ENCODE measurements at places on chromosomes 4 and X.

DNA sequence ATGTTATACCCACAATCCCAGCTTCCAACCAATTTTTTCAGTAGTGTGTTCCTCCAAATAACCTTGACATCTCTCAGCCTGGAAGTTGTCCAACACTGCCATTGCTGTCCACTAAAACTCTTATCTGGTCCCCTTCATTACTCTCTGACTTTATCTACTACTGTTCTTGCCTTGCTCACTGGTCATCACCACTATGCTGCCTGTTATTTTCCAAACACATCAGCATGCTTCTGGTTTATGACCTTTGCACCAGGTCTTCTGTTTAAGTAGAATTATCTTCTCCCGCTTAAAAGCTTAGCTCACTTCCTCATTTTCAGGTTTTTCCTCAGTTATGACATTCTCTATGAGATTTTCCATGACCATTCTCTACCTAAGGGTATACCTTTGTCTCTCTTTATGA, 5.5 kb downstream of the ELMOD2 start:
- no peak for DNase-seq

GRCh38 chrX:39633293-39633692, 464.5 kb downstream of the BCOR start:
- DNase-seq, result no peak

- no peak for DNase-seq
Observed at GRCh38 chr4:185754961-185755360, 57.0 kb downstream of the SORBS2 start.

DNA sequence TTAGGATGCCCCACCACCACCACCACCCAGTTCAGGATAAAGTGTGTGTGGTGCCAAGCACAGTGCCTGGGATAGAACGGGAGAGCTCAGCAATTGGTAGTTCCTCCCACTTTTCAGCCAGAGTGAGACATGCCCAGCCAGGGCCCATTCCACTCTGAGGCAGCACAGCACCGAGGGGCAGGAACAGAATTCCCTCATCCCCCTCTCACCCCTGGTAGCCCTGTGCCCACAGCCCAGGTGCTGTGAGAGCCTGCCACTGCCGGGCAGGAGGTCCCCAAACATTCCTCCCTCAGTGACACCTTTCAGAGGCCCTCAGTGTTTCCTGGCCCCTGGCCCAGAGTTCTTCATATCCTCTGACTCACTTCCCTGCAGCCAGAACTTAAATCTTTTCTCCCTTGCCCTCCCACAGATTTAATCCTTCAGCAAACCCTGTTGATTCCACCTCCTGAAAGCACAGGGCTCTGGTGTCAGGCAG, 8.1 kb downstream of the RIPPLY1 start:
- no peak for DNase-seq

- DNase-seq, result no peak
Observed at GRCh38 chrX:80572636-80573035, 152.4 kb downstream of the TENT5D start.

- no peak for DNase-seq
Observed at GRCh38 chr4:104677116-104677515, 182.4 kb upstream of the CXXC4 start.

- DNase-seq, result no peak
Observed at GRCh38 chr4:78542373-78542772, 9.2 kb upstream of the ANXA3 start.

DNA sequence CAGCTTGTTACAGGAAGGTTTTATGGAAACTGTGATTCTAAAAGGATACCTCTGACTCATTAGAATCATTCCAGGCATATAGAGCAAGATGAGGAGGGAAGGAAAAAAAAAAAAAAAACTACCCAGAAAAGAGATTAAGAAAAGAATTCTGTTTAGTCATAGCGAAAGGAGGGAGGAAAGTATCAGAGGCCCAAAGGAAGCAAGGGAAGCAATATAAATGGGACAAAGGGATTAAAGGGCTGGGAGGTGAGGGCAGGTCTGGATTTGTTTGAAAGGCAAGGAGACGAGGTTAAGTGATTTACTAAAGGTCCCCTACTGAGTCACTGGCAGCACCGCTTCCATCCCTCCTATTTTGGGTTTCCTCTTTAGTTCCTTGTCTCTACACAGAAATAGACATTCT, 88.6 kb upstream of the IL1RAPL1 start:
- no peak for DNase-seq

- no peak for DNase-seq
Observed at GRCh38 chr4:41361794-41362526, 105.2 kb downstream of the UCHL1 start.

DNA sequence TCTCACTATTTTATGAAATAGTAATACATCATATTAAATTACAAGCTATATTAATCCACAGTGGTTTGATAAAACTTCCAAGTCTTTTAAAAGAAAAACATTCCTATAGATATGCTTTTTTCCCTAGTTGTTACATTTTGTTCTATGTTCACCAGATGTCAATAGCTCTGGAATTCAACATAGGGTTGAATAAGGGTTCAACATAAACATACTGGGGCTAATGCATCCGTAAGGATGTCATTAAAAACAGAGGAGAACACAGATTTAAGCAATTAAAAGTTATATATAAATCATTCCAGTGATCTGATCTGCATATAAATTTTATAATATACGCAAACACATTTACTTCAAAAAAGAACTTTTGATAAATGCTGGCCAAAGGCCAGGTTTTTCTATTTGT, 32.5 kb downstream of the SULT1B1 start:
- no peak for DNase-seq

DNA sequence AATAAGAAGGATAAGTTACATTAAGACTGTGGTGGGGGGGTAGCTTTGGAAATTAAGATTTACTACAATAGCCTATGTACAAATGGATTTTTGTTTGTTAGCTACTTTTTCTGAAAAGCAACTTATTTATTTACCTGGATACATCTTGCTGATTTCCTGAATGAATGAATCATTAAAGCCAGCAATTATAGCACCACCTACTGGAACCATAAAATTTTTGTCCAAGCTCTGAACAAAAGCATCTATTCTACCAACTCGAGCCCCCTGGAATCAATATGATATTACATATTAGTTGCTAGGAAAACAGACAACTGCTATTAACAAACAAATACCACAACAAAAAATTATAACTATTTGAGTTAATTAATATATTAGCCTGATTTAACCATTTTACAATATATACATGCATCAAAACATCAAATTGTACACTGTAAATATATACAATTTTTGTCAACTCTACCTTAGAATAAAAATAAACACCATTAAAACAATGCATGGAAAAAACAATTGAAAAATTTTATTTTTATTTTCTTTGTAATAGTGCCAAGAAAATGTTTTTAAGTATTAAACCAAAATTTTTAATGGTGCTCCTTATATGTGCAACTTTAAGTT, 15.3 kb downstream of the SEPSECS start:
- DNase-seq, result no peak

Data from stimulated activated CD4-positive, alpha-beta T cell treated with anti-CD3 and anti-CD28 coated beads, TNF-alpha, amount 100 ng/mL, for 48 hours (primary cell).